ENCODE measurements at places on chromosomes 11 and 22.

GRCh38 chr22:34943830-34944229 is 122.1 kb upstream of the ISX start:
- no peak for DNase-seq

DNA sequence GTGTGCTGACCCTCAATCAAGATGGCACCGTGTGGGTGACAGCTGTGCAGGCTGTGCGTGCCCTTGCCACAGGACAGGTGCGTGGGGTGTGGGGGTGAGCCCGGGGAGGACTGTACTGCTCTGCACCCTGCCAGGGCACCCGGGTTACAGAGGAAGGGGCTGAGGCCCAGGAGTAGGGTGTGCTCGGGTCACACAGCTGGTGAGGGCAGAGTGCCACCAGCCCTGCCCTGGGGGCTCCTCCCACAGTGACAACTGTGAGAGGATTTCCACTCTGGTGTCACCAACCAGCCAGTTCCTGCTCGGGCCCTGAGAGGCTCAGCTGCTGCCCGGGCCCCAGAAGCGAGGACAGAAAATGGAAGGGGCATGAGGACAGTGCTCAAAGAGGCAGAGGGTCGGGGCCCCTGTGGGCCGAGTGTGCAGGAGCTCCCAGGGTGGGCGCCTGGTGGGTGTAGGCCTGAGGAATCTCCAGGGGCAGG is 20.5 kb downstream of the TRMU start:
- no peak for DNase-seq

GRCh38 chr11:118294053-118294452 is 10.5 kb upstream of the CD3E start:
- DNase-seq = no peak

- DNase-seq = no peak
Measured at GRCh38 chr22:33357981-33358399, 299.8 kb upstream of the SYN3 start.

DNA sequence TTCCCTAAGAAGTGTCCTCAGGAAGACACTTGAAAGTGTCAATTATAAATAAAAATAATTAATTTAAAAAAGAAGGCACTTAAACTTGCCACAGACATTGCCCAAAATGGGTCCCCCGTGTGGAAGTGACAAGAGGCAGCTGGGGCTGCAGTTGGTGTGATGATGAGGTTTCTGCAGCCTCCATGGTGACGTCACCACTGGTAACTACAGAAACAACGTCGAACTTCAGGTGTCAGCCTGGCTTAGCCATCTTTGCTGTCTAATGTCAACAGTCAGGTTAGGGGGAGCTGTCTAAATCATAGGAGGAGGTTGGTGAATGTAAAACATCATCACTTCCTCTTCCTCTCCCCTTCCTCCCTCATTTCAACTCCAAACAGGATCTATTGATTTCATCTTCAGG is 328.6 kb downstream of the MN1 start:
- no peak for DNase-seq

DNA sequence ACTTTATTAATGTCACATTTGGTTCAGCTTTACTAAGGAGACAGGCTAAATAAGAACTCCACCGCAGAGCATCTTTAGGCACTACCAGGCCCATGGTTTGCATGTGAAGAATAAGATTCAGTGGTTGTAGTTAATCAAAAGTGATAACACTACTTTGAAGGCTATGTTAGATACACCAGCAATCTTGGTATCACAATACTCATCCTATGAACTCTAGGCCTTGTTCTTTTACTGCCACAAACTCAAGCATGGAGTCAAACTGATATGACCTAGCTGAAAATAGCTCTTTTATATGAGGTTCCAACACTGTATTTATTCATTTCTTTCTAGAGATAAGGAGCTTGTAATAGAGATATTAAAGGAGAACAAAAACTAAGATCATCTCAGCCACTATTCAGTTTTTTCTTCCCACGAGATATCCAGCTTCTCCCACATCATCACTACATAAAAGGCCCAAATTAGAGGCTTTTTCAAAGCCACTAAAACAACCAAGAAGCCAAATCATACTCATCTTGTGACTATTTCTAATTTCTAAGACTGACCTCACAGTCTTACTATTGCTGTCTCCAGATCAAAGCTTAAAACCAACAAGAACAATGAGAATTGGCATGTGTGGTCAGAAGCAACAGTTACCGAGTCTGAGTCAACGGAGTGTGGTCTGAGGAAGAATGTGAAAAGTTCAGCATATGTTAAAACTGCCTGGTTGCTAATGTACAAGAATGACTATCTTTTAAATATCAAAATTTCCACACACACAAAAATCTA is 25.1 kb upstream of the GUCY1A2 start:
- no peak for DNase-seq

DNA sequence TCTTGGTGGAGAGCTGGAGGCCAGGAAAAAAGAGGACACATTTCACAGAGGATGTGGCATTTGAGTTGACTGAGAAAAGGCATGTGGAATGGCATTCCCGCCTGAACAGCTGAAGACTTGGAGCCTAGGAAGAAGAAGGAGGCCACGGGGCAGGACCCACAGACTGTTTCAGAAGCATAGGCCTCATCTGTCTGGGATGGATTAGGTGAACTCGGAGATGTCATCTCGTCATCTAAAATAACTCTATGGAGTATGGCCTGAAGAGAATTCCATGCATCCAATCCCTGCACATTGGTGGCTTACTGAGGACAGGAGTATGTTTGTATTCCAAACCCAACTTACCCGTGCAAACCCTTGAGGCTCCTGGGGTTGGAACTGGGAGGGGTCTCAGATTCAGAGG is 16.4 kb downstream of the SPATA19 start:
- no peak for DNase-seq

DNA sequence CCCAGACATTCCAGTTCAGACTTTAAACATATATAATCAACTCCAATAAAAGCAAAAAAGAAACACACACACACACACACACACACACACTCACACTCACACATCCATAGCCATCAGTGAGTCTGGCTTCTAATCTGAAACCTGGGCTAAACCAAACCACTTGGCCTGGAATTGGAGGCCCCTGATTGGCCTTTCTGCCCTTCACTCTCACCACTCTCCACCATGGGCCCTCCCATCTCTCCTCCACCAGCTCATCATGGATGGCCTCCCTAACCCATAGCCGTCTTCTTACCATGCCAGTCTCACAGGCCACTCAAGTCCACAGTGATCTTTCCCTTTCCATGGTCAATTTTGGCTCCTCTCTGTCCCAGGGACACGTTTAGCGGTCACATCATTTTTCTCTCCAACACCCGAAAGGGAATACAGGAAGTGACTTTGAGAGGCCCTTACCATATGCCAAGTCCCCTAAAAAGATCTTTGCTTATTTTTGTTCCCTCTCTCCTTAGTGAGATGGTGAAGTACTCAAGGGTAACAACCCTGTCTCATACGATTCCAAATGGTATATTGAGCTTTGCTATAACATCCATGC is 66.6 kb downstream of the ENDOD1 start:
- no peak for DNase-seq

DNA sequence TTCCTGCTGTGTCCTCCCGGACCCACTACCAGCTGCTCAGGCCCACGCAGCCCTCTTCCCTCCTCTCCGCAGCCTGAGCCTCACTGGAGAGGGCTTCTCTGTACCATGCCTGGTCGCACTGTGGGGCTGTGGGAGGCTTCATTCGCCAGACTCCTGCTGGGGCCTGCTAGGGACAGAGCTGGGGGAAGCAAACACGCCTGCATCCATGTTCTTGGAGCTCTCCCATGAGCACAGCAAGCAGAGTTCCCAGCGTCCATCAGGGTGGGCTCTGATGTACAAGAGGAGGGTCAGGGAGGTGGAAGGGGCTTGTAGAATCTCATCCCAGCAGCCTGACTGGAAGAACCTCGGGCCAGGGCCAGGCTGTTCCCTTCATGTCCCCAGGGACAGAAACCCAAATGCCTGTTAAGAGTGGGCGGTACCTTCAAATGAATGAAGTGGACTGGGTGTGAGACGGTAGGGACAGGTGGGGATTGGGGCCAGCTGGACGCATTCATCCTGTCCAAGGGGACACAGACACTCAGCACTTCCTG is 59.9 kb downstream of the MPPED1 start:
- no peak for DNase-seq

GRCh38 chr11:2524446-2525165 is 79.8 kb downstream of the KCNQ1 start:
- no peak for DNase-seq

GRCh38 chr11:64359712-64360445 is 917 bp downstream of the RPS6KA4 start:
- DNase-seq = no peak

DNA sequence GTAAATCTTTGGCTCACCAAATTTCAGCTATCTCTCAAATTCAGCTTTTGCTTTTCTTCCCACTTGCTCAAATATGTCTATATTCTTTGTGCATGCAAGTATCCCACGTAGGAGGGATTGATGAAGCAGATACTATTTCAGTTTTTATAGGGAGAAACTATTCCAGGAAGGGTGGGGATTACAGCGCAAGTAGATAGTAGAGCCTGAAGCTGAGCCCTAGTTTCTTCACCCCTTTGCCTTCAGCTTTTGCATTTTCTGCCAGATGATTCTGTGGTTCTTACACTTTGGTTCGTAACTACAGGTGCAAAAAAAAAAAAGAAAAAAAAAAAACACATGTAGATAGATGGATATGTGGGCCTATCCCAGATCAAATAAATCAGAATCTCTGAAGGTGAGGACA is 3.1 kb upstream of the ACP2 start:
- no peak for DNase-seq

- no peak for DNase-seq
Measured at GRCh38 chr11:56196705-56197104, 20.3 kb downstream of the OR5J2 start.

DNA sequence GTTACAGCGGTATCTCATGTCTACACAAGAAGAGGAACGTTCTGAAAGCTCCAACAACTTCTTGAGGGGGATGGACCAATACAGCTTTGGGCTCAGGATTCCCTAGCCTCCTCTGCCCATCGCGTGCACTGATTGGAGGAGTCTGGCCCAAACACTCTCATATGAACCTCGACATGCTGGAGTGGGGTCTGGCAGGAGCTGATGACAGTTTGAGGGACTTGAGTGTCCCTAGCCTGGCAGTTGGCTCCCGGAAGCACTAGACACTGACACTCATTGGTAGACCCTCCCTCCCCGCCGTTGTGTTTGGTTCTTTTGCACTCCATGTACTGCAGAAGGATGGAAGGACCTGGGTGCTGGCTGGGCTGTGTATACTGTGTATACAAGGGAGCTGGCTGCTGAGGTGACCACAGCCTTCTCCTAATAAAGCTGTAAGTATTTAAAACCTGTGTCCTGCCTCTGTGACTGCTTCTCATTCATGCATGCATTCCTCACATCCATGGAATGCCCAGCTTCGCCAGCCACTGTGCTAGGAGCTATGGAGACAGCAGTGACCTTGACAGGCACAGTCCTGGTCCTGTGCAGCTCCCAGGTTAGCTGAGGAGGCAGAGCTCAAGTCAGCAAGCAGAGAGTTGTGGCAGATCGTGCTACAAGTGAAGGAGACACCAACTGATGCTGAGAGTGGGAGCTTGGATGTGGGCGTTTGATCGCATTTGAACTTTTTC is 27.9 kb downstream of the ADAMTS15 start:
- no peak for DNase-seq

DNA sequence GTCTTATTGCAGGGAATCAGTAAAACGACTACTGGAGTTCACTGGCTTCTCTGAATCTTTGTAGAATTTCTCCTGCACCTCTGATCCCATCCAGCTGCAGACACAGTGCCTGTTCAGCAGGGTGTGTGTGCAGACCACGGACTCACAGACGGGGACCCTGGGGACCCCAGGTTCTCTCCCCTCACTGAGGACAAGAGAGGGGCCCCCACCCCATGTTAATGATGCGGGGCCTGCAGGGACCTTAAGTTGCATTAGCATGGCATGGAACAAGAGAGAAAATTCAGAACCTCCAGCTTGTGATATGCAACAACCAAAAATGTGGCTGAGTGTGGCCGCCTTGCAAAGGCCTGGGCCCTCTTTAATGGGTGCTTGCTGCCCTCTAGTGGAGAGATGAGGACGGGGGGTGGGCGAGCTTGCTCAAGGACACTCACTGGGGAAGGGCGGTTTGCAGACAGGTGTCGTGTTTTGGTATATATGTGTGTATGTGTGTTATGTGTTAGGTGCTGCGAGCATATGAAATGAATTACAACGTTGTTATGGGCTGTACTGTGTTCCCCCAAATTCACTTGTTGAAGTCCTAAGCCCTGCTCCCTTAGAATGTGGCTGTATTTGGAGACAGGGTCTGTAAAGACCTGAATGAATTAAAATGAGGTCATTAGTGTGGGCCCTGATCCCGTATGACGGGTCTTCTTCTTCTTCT is 84.4 kb upstream of the SEPTIN5 start:
- DNase-seq = peak; percentile 81

DNA sequence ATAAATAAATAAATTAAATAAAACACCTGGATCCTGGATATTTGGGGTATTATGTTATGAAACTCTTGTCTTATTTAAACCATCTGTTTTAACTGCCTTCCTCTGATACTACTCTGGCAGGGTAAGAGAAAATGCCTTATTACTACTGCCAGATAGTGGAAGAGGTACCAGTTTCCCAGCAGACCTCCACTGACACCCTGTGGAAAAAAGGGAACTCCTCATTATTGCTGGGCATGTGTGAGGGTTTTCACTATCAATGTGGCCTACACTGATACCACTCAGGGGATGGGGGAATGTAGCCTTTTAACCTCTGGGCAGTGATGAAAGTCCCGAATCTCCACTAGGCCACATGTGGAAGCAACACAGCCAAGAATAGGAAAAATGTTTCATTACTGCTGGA is 121.0 kb downstream of the LUZP2 start:
- no peak for DNase-seq

DNA sequence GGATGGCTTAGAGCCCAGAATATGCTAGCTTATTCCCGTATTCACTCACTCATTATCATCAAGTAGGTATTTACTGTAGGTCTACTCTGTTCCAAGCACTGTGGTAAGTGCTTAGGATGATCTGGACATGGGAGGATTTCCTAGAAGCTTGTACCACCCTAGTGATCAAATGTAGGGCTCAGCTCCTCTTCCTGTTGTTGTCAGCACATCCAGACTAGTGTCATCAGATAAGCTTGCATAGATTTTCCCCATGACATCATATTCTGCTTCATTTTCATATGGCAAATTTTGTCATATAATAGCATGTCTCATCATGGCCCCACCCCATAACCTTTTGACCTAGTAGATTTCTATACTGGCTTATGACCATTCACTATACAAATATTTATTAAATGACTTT is 19.3 kb upstream of the NUCB2 start:
- DNase-seq = no peak

- DNase-seq = no peak
Measured at GRCh38 chr11:69484427-69485259, 3.2 kb downstream of the LINC01488 start.

DNA sequence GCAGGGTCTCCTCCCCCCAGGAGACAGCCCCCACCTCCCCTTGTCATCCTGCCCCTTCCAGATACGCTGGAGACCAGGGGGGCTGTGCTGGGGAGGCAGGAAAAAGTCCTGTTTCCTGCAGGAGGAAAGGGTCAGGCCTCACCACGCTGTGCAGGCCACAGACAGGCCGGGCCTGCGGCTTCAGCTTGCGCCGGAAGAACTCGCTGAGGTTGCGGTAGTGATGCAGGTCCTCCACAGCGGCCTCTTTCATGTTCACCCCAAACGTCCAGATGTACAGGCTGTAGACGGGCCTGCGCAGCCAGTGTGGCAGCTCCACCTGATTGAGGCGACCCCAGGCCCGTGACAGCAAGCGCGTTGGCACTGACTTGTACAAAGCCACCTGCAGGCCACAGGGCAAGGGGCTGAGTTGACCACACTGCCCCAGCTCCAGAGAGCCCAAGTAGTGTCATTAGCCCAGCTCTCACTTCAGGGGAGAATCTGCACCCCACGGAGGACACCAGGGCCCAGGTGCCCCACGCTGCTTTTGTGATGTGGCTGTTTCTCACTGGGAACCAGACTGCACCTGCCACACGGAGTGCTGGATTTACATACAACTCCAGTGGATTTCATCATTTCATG is 40.4 kb downstream of the PISD start:
- no peak for DNase-seq

Measured in activated CD4-positive, CD25-positive, alpha-beta regulatory T cell treated with anti-CD3 and anti-CD28 coated beads, Interleukin-2, amount 50 U/mL, for 16 hours (primary cell).